Inflammatory macrophage treated with lipopolysaccharide for 4 hours (primary cell): ENCODE measurements at places on chromosomes 2 and 18.

GRCh38 chr2:166831930-166832329 is 56.4 kb upstream of the XIRP2 start:
- DNase-seq = no peak

GRCh38 chr2:172398440-172398839 is 28.9 kb upstream of the ITGA6 start:
- no peak for DNase-seq

- DNase-seq = no peak
Observed at GRCh38 chr2:139000131-139000785, 220.1 kb upstream of the NXPH2 start.

DNA sequence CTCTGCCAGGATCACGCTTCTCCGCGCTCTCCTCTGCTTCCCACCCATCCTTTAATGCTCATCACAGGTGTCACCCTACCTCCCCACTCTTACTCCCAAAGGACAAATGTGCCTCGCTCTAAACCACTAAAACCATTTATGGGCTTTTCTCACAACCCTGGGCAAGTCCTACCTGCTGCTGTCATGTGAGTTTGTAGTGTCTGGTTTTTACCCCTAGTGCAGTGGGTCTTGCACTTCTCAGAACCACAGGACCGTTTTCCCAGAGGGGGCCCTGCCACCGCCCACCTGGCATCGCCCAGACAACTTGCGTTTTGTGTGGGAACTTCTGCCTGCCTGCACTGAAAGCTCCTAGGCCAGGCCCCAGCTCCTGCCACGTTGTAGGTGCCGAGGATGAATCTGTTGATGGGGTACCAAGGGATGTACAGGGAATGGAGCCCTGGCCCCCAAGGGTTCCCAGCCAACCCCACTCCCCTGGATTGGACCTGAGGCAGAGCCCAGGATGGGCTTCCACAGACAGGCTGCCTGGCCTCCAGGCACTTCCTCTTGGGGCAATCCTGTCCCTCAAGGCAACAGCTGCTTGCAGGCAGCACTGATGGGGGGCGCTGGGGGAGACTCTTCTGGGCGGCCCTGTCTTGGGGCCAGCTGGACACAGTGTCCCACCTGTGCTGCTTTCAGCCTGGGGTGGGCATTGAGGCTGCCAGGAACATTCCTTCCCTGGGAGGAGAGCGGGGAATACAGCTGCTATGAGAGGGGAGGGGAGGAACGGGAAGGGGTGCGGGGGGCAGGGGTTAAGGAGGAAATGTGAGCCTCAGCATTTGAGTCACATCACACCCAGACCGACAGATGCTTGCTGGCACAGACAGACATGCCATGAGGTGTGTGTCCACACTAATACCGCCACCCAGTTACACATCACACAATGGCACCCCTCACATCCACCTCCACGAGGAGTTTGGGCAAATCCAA is 176.3 kb downstream of the ZFP36L2 start:
- DNase-seq = no peak

GRCh38 chr2:127423478-127423843 is 5.2 kb downstream of the PROC start:
- DNase-seq = no peak

- DNase-seq = no peak
Observed at GRCh38 chr2:62992561-62992960, 58.1 kb upstream of the OTX1 start.

- no peak for DNase-seq
Observed at GRCh38 chr2:138831154-138831553, 51.0 kb upstream of the NXPH2 start.

DNA sequence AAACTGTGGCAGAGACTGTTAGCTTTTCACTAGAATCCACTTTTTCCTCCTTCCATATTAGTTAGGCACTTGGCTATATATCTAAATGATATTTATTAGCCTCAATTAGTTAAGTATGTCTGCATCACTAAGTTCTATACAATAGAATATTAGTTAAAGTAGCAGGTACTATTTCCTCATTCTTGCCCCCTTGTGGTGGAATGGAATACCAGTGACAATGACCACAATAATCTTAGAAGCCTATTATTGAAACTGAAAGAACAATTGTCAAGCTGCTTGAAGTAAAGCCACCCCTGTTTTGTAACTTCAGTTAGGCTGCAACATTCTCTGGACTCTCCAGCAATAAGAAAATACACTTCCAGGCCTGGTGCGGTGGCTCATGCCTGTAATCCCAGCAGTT is 476.3 kb upstream of the VWC2L start:
- DNase-seq = peak; percentile 60

DNA sequence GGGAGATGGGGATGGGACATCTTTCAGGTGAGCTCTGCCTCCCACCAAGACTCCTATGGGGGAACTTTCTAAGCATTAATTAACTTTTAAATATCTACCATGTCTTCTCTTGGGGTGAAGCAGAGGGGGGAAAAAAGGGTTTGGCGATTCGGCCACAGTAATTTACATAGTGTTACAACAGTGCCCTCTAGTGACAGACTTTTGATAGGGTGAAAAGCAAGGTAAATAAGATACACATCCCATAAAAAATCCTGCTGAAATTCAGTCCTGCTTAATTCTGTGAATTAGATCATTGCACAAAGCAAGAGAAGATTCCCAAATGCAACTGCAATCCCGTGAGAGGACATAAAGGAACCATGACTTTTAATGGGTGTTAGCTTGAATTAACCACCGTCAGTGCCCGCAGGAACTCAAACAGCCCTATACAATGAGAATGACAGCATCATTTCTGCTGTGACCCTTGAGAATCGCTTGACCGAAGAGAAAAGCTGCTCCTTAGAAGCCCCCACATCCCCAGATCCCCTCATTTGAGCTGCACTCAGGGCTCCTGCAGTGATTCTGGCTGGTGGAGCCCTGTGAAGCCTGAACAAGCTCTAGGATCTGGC is 32.8 kb downstream of the FAM124B start:
- peak; percentile 41 for DNase-seq

GRCh38 chr2:184692141-184692734 is 93.9 kb downstream of the ZNF804A start:
- no peak for DNase-seq

DNA sequence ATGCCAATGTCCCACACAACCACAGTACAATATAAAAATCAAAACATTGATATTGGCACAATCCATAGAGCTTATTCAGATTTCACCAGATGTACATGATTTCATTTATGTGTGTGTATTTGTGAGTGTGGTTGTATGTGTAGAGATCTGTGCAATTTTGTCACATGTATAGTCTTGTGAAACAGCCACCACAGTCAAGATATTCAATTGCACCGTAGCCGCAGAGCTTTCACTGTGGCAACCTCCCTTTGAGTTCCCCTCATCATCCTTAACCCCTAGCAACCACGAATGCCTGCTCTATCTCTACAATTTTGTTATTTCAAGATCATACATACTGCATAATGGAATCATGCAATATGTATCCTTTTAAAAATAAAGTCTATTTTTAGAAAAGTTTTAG is 391.3 kb downstream of the SETBP1 start:
- peak; percentile 65 for DNase-seq

DNA sequence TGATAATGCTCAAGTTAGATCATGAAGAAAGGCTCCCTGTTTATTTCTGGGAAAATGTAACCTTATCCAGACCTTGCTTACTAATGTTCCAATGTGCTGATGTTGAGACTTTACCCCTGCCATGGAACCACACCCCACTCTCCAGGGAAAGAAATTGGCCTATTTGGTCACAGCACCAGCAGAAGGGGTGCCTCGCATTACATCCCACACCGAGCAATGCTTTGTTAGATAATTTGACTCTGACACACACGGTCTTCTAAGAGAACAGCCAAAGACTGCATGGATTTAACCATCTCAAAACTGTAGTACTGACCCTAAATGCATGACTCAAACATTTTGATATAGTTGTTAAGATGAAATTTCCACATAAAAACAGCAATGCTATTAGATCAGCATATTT is 152.1 kb upstream of the CCDC150 start:
- no peak for DNase-seq

DNA sequence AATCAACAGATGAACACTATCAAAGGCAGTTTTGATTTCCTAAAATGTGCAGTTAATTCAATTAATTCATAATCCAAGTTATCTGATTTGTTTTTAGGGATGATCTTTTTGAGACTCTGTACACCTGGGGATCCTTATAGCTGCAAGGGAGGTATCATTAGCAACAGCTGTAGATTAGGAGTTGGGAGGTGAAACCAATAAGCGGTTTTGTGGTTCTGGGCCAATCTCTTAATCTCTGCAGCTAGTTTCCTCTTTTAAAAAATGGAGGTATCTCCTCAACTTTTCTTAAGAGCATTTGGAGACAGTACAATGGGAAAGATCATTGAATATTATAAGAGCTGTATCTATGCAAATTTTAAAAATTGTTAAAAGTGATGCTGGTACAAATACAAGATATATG is 126.0 kb downstream of the MC4R start:
- no peak for DNase-seq

DNA sequence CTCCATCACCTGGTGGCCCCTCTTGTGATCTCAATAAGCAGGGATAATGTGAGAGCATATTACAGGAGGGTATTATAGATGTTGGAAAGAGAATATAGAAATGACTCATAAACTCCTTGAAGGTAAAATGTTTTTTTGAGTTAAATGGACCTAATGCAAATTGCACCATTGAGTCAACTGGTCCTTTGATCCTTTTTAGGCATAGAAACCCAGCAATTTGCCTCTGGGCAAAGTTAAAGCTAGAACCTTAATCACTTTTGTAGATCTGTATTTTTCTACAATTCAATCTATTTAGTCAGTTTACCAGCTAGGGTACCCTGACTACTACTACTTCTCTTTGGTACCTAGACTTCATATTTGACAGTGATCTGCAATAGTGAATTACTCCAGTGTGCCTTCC is 71.8 kb upstream of the RNF152 start:
- DNase-seq = no peak

DNA sequence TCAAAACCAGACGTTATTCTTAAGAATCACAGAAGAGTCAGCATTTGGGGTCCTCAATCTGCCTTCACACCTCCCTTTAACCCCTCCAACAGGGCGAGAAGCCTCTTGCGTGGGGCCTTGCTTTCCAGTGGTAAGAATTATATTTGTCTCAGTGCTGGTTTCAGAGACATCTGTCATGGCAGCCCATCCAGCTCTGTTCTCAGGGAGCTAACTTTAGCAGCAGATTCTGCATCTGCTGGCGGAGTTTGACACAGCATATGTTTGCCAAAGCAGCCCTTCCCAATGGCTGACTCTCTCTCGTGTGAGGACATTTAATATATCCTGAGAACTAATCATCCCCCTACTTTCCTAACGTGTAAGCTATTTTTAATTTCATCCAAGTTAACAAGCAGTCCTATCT is 91.5 kb upstream of the BCL11A start:
- no peak for DNase-seq

DNA sequence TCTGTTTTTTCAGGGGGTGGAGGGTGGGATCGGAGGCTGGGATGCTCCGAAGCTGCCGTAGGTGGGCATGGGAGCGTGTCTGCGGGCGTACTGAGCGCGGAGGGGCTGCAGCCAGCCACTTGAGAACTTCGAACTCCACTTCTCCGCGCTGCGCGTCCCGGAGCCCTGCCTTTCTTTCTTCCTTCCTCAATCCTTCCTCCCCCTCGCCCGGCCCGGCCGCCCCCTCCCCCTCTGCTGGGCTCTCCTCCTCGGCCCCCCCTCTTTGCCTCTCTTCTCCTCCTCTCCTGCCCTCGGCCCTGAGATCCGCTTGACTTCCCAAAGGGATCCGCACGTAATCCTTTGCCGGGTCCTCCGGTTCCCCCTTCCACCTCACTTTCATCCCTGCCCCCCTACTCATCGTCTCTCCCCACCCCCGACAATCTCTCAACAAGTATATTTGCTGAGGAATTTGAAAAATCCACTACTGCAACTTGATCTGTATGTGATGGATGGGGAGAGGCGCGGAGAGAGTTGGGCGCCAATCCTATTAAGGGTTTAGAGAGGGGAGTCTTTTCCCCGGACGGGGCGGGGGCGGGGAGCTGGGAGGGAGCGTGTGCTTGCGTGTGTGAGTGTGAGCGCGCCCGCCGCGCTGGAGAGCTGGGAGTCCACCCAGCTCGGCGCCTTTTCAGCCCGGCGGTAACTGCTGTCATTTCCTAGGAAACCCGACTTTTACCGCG is 1.1 kb downstream of the GLI2 start:
- no peak for DNase-seq

GRCh38 chr18:26459884-26460283 is 88.5 kb downstream of the KCTD1 start:
- DNase-seq = no peak

- no peak for DNase-seq
Observed at GRCh38 chr2:439077-439476, 151.2 kb upstream of the ALKAL2 start.

- no peak for DNase-seq
Observed at GRCh38 chr18:63477200-63477599, 442 bp downstream of the SERPINB5 start.

- DNase-seq = no peak
Observed at GRCh38 chr18:8999872-9000271, 102.6 kb upstream of the NDUFV2 start.

- DNase-seq = no peak
Observed at GRCh38 chr18:62710417-62710816, 4.9 kb upstream of the PHLPP1 start.

DNA sequence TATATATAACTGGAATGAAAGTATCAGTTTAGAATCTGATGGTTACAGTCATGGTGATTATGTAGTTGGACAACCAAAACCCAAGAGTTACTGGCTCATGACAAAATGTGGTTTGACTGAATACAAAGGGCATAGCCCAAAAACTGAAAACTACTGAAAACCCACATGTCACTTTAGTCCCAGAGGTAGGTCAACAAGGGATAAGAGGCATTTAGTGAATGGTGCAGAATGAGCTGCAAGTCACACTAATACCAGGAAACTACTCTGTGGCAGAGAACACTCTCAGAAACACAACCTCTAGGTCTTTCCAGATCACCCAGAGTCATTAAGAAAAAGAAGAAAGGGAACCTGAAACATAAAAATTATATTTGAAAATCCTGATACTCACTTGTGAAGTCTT is 154.5 kb downstream of the AGPS start:
- no peak for DNase-seq

DNA sequence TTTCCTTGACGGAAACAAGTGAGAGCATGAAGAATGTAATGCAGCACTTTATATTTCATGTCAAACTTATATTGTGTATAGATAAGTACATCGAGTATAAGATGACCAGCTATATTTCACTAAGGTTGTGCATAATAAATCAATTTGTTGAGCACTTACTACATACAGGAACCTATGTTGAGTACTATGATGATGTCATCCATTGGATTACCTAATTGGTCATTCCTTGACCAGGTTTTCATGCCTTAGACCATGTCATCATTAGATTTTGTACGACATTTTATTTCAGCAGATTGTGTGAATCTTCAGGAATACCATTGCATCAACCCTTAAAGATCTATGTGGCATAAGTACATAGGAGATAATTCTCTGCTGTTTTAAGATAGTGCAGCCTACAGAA is 119.7 kb downstream of the CPS1 start:
- DNase-seq = no peak

DNA sequence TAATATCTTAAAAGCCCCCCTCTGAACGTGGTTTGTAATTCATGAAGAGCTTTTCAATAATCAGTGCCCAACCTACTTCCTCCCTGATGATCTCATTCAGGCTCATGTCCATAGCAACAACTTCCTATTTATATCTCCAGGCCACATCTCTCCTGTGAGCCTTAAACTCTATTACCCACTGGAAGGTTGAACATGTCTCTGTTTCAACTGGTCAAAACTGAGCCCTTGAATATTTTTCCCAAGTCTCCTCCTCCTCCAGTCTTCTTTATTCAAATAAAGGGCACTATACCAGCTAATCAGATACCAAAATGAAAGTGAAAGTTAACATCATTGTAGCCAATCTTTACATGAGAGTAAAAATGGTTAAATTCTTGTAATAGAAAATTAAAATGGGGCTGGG is 63.7 kb upstream of the ITGA4 start:
- peak; percentile 72 for DNase-seq

GRCh38 chr2:240996161-240996833 is 2.1 kb upstream of the SNED1 start:
- no peak for DNase-seq
